ENCODE measurements at places on chromosomes 1 and 21.

- no peak for DNase-seq
These were observed 51.9 kb downstream of the DNTTIP2 start for GRCh38 chr1:93827128-93827527.

DNA sequence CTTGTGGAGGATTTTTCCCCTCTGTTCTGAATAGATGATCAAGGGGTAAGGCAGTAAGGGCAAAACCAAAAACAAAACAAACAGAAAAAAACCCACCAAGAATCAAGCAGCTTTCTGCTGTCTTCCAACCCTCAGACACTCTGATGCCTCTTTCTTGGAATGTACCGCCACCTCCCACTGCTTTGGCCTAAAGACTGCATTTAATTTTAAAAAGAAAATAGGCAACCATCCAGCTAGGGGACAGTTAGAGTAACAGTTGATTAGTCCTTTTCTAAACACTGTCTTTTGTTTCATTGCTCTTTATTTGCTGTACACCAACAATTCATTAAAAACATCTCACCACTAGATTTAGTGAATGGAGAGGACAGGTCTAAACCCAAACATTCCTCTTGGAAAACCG is 21.5 kb downstream of the WLS start:
- DNase-seq = no peak

- no peak for DNase-seq
These were observed 37.0 kb upstream of the TMEM52 start for GRCh38 chr1:1956101-1956500.

DNA sequence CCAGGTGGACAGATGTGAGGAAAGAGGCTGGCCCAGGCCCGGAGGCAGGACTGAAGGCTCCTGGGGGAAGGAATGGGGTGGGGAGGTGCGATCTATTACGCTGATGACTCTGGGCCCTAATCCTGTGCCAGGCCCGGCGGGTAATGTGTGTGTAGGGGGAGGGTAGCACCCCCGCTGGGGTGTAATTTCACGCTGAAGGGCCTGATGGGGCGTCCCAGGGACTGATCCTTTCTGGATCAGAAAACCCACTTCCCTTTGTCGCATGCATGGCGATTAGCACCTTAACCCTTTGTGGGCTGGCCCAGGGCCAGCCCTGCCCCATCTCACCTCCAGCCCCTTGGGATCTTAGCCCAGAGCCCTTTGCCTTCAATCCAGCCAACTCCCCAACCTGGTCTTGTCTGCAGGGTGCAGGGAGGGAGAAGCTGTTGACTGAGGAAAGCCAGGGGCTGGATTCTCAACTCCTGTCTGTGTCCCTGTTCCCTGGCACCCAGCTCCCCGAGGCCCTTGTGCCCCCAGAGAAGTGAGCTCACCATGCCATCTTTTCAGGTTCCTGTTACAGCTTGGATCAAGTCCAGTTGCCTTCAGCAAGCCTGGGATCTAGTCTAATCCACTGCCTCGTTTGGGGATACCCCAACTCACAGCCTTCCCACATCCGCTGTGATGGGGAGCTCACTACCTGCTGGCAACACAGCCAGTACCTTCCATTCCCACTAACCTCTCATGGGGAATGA is 26.0 kb downstream of the KNCN start:
- DNase-seq = no peak

GRCh38 chr1:54017979-54018378 is at the start of gene LDLRAD1:
LDLRAD1 (minus strand) TSS chr1:54018186; CDS start chr1:54018112, 74 bp downstream.
- no peak for DNase-seq

GRCh38 chr21:14550135-14550534 is 4.0 kb upstream of the SAMSN1 start:
- no peak for DNase-seq

GRCh38 chr1:192153276-192153675 is 5.0 kb upstream of the RGS18 start:
- DNase-seq = no peak

Measured in hypothalamus (tissue), 51 donors.